ENCODE measurements at places on chromosomes 7 and 10.

DNA sequence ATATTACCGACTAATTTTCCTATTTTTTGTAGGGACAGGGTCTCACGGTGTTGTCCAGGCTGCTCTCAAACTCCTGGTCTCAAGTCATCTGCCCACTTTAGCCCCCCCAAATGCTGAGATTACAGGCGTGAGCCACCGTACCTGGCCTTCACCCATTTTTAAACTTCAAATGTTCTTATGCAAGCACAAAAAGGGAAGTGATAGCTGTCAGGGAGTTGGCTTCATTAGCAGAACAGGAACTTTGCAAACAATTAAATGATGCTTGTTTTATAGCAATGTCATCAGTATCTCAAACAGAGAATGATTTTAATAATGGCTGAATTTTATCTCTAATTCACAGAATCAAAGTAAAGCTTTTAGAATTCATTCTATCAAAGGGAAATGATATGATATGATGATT lies 49.8 kb upstream of the FAM171A1 start:
- DNase-seq, result no peak

- peak; percentile 74 for DNase-seq
Measured at GRCh38 chr10:110209454-110209925, 2.1 kb downstream of the MXI1 start.

- no peak for DNase-seq
Measured at GRCh38 chr10:124333931-124334330, 84.8 kb downstream of the OAT start.

DNA sequence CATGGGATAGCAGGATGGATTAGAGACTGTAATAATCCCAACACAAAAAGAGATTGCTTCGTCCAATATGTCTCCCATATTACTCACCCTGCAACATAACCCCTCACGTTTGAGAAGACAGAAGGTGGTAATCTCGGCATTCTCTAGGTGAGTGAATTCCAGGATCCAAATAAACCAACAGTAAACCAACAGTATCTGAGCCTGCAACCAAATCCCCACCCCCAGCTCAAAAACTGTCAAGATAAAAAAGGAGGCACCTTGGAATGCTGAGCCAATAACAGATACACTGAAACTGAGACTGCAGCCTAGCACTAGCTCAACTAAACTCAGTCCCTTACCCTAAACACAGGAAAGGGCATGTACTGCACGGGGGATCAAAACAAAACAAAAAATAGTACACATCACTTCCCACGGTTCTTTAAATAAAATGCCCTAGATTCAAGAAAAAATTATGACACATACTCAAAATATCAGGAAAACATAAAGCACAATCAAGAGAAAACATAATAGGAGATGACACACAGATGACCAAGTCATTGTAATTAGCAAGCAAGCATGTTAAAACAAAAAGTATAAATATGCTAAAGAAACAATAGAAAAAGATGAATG lies 28.0 kb downstream of the IPMK start:
- DNase-seq, result no peak

DNA sequence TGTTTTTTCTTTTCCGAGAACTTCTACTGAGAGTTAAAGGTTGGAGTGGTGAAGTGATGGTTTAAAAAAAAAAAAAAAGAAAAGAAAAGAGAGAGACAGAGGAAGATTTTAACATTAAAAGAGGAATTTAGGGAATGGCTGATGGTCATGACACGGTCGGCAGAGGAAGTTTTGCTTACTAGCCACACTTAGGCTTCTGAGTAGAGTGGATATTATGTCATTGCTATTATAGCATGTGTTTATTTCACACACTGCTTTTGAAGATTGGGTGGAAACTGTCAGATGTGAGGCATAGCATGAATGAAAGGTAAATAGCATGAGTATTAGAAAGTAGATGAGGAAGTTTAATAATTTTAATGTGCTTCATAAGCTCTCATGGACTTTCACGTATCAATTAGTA lies 2.5 kb downstream of the KAT6B start:
- no peak for DNase-seq

- DNase-seq, result no peak
Measured at GRCh38 chr7:844043-844442, 11.8 kb downstream of the SUN1 start.

- DNase-seq, result no peak
Measured at GRCh38 chr10:7756360-7756992, 31.3 kb downstream of the KIN start.

GRCh38 chr10:129511758-129512157 lies 44.7 kb downstream of the MGMT start:
- no peak for DNase-seq

- DNase-seq, result no peak
Measured at GRCh38 chr10:123635745-123636144, 30.4 kb upstream of the GPR26 start.
